Stimulated activated CD4-positive, alpha-beta T cell treated with anti-CD3 and anti-CD28 coated beads, TNF-alpha, amount 100 ng/mL, for 24 hours (primary cell): ENCODE measurements at places on chromosomes 2 and 18.

GRCh38 chr18:14769381-14769780, 21.4 kb downstream of the ANKRD30B start:
- no peak for DNase-seq

- DNase-seq = no peak
Measured at GRCh38 chr2:141068053-141068682, 1062.6 kb downstream of the LRP1B start.

- no peak for DNase-seq
Measured at GRCh38 chr2:21580391-21580790, 456.6 kb downstream of the TDRD15 start.

DNA sequence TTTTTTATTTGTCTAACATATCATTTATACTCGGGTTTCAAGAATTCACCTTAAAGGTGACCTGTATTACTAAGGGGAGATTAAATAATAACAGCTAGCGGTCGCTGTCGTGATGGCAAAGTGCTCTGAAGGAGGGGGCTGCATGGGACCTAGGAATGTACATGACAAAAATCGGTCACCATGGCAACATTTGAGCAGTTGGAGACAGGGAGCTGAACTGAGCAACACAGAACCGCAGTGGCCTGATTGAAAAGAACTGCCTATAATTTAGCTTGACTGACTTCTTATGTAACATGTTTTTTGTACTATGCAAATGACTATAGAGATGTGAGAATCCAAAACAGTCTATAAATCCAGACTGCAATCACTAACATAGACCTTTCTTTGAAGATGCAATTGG, 34.3 kb upstream of the EPHA4 start:
- no peak for DNase-seq

- no peak for DNase-seq
Measured at GRCh38 chr2:78980152-78980465, 45.4 kb upstream of the REG3G start.

GRCh38 chr18:32093523-32093922, 1.8 kb downstream of the RNF138 start:
- no peak for DNase-seq

- no peak for DNase-seq
Measured at GRCh38 chr18:13380691-13381070, 162.1 kb downstream of the LDLRAD4 start.

- DNase-seq = no peak
Measured at GRCh38 chr18:10690366-10690765, 164.5 kb downstream of the NAPG start.

GRCh38 chr2:146784602-146785001, 1060.2 kb upstream of the ACVR2A start:
- DNase-seq = no peak

- DNase-seq = no peak
Measured at GRCh38 chr2:211903961-211904360, 634.6 kb downstream of the ERBB4 start.

GRCh38 chr18:33711514-33711913, 133.5 kb downstream of the ASXL3 start:
- no peak for DNase-seq

- no peak for DNase-seq
Measured at GRCh38 chr2:190799999-190800398, 80.6 kb upstream of the GLS start.

GRCh38 chr2:71600555-71600954, 147.2 kb downstream of the DYSF start:
- no peak for DNase-seq

DNA sequence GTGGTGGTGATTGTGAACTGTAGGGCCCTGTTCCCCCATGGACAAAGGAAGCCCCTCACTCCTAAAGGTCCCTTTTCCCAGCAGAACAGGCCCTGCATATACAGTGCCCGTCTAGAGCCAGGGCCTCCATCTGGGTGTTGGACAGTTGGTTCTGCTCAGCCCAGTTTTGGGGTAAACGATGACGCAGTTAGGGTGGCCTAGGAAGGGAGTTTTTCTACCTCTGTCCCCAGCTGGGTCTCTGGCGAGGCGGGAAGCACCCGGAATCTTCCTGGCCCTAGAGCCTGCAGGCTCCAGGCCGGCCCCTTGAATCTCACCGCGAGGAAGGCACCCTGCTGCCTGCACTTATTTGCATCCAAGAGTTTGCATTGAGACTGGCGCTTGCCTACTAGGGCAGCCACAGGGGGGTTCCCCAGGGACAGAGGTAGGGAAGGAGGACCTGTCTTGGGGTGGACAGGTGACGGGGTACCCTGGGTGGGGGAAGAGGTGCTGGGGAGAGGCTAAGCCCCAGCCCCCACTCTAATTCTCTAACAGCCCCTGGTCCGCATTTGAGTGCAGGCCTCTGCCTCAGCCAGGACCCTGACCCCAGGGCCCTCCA, 529 bp upstream of the MTA3 start:
- DNase-seq = no peak

- DNase-seq = no peak
Measured at GRCh38 chr2:240642061-240642805, 17.0 kb downstream of the GPR35 start.

GRCh38 chr2:215712219-215712868, 276.5 kb upstream of the FN1 start:
- DNase-seq = no peak

- no peak for DNase-seq
Measured at GRCh38 chr2:39008665-39009064, 112.2 kb downstream of the SOS1 start.

DNA sequence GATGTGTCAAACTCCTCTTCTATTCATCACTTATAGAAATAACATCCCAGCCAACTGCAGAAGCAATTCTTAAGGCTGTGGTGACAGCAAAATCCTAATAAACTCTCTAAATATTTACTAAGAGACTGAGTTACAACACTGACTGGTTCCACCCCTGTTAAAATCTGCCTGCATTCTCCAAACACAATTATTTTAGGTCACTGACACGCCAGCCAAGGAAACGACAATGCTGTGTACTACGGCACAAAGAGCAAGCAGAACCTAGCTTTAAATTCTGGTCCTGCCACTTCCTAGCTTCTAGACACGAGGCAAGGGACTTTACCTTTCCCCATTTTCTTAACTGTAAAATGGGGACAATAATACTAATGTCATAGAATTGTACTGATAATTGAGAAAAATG, 4.1 kb downstream of the CYRIA start:
- DNase-seq = no peak

GRCh38 chr2:234331566-234331965, 165.3 kb downstream of the ARL4C start:
- DNase-seq = no peak

DNA sequence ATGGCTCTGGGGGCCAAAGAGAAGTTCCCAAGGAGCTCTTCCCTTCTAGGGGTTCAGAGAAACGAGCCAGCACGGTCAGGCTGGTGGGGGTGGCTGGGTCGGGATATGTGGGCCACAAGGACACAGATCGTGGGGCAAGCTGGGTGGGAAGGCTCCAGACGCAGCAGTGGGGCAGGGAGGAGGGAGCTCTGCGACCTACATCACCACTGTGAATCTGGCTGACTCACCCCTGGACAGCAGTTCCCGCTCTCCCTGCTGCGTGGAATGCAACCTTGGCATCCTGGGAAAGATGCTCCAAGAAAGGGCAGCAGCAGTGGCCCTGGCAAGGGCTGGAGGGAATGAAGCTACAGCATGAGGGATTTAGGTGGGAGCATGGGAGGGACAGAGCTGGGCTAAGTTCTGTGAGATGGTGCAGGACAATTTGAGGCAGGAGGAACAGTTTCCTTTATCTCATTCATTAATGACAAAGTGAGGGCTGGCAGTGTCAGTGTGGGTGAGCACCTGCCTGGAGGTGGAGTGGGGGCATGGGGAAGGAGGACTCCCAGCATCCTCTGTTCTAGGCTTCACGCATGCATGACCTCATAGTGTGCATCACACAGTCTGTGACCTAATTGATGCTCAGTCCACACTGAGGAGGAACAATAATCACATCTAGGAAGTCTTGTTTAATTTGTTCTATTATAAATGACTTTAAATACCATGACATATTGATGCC, 25.0 kb downstream of the CELF4 start:
- no peak for DNase-seq

GRCh38 chr2:30366199-30366691, 80.8 kb upstream of the LCLAT1 start:
- DNase-seq = no peak

- no peak for DNase-seq
Measured at GRCh38 chr2:127157651-127158485, 50.9 kb upstream of the BIN1 start.

GRCh38 chr2:159902722-159903121, 104.7 kb upstream of the CD302 start:
- no peak for DNase-seq

GRCh38 chr18:75727456-75727855, 300.0 kb upstream of the SMIM21 start:
- DNase-seq = peak; percentile 28

DNA sequence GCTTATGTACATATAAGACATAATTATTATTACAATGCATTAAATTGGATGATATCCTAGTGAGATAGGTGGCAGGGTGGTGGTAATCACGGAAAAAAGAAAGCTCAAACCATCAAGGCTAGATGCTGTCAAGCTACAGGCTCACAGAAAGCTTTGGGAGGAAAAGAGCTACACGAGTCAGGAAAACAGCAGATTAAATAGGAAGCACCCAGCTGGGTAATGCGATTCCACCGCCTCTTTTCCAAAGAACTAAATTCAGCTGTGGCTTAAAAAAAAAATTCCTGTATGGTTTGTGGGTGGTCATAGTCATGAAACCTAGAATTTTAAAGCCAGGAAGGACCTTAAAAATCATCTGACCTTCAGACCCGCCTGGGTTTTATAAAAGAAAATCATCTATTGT, 23.7 kb upstream of the PTPN4 start:
- DNase-seq = no peak
